Suppressor macrophage treated with lipopolysaccharide for 1 hour (primary cell): ENCODE measurements at places on chromosomes 7 and 10.

DNA sequence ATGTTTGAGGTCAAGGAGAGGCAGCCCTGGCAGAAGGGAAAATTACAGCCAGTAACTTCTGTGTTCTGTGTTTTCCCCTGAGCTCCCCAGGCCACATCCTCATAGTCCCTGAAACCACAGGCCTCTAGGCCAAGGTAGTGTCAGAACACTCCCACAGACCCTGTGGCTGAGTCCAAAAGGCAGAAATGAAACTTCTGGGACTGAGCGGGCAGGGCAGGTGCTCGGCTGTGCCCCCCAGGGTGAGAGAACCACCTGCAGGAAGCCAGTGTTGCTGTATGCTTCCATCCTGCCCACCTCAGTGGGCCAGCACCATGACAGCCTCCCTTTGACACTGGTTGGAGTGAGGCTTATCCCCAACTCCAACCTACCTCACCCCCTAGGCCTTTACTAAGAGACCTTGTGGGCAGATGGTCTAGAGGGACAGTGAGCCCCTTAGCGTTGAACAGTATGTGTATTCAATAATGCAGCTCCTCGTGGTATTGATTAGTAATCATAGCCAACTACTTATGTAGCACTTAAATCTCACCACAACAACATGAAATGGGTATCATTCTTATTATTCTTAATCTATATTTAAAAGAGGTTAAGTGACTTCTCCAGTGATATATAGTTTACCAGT, 30.3 kb downstream of the PIK3CG start:
- DNase-seq, result peak; percentile 71

DNA sequence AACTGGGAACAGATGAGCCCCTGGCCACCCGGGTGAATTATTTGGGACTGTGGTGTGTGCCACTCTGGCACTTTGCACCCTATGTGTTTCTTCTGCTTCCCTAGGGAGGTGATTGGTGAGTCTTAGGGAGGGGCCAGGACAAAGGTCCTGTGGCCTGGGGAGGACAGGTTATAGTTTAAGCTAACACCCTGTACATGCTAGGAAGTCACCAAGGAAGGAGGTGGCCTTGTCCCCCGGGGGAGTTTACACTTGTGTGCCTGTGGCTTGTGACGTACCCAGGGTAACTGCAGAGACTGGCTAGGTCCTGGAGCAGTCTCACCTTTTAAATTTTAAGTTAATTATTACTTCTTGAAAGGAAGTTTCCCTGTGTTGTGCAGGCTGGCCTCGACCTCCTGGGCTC, 196.2 kb downstream of the BAMBI start:
- no peak for DNase-seq

DNA sequence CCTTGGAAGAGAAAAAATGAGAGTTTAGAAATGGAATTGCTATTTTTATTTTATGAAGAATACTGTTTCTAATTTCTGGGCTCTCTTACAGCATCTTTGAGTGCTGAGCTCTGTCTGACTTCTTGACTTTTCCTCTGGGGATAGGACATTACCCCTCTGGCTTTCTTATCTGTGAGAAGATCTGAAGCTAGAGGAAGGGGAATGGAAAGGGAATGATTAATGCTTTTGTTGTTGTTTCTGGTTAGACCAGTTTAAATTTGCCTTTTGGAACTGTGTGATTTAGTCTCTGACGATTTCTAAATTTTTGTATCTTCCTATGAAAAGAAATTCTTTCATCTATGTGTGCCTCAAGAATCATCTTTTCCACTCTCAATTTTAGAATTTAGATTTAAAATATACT, 811.4 kb downstream of the REEP3 start:
- DNase-seq, result no peak

GRCh38 chr10:33247221-33247922, 87.1 kb downstream of the NRP1 start:
- DNase-seq, result peak; percentile 42

DNA sequence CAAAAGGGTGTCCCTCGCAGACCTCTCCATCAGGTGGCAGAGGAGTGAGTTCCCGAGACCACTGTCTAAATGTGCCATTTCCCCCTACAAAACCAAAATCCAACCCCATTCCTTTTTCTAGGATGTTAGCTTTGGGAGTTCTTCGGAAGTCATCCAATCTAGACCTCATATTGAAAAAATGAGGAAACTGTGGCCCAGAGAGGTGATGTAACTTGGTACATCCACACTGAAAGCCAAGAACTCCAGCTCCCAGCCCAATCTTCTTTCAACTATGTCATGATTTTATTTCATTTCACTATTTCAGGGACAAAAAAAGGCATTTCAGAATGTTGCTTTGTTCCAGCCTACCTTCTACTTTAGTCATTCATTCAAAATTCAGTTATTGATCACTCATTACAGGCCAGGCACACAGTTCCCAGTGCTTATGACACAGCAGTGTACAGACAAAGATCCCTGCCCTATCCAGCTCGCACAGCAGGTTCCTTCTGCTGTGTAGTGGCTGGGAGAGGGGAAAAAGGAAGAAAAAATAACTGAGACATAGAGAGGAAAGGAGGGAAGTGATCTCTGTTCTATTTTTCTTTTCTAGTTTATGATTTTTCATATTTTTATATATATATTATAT, 35.8 kb downstream of the SCRN1 start:
- DNase-seq, result peak; percentile 46

GRCh38 chr7:20352573-20353306, 22.0 kb downstream of the ITGB8 start:
- peak; percentile 89 for DNase-seq

- no peak for DNase-seq
Measured at GRCh38 chr10:36393801-36394200, 731.6 kb upstream of the ANKRD30A start.

GRCh38 chr10:25555865-25556264, 378.2 kb upstream of the MYO3A start:
- DNase-seq, result no peak

- DNase-seq, result peak; percentile 94
Measured at GRCh38 chr10:78255796-78256638, 222.4 kb downstream of the RPS24 start.

DNA sequence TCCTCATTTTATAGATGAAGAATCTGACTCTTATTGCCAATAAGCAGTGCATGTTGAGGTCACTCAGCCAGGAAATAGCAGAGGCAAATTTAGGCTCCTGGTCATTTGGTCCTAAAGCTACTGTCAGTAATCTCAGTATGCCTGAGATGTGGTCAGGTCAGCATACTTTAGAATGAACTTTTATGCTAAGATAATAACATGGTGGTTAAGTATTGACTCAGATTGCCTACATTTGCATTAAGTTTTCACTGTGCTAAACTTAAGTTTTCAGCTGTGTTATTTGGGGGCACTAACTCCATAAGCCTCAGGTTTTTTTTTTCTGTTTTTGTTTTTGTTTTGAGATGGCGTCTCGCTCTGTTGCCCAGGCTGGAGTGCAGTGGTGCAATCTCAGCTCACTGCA, 35.9 kb upstream of the CCSER2 start:
- no peak for DNase-seq

DNA sequence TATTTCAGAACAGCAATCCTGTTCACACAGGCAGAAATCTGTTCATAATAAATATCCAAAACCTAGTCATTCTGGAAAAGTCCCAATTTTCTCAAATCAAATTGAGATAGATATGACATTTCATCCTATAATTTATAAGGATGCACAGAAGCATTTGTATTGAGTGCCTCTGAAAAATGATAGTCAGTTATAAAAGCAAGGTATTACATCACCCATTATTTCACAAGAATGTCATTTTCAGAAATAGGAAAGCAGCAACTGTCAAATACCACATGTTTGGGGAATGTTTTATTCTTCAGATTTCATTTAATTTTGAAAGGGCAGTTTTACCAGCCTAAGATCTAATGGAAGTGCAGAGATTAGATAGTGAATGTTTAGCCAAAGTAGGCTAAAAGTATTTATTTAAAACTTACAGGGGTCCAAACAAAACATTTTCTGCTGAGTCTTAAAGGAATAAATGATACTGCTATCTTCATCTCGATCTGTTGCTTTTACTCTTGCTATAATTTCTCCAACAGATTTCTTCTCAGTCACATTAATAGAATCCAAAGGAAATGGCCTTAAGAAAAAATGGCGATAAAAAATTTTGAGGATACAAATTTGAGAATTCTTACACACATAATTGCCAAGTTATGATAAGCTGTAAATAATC, 185.8 kb downstream of the HGF start:
- DNase-seq, result peak; percentile 60

GRCh38 chr10:92203919-92204623, 86.8 kb downstream of the CPEB3 start:
- DNase-seq, result no peak

- DNase-seq, result no peak
Measured at GRCh38 chr7:45975367-45975766, 54.3 kb upstream of the IGFBP3 start.

DNA sequence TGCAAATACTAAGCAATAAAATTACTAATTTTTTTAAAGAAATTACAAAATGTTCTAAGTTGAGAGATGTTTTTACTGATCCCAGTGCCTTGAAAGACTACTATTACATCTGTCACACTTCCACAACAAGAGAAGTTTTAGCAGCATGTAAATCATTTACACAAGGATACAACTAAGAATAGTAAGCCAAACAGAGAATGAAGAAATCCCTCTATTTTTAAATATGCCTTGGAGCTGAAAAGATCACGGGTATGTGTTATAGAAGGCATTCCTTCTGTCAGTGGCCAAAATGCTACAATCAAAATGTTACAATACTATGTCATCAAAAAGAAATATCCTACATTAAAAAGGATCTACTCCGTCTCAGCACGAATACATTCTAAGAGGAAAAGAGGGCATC, 52.6 kb downstream of the LARP4B start:
- no peak for DNase-seq

- DNase-seq, result no peak
Measured at GRCh38 chr7:23941551-23941950, 231.5 kb downstream of the STK31 start.

DNA sequence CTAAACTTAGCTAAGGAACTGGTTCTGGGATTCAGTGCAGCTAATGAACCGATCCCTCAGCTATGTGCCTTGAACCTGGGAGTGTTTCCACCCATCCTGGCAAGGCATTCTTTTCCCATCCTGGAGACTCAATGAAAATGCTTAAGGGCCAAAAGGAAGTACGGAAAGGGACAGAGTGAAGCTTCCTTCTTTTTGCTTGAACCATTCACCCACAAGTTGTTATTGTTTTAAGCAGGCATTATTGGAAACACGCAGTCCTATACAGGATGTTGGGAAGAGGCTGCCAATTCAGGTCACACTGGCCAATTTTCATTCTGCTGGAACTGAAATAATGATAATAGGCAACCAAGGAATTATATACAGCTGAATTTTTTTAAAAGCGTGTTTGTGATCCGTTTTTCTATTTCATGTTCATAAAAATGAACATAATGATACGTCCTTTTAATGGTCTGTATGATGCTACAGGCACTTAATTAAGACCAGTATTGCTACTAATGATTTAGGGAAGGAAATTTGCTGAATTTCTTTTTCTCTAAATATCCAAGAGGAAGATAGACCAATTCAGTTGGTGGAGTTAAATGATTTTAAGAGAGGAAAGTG, 57.8 kb upstream of the FZD1 start:
- no peak for DNase-seq

- DNase-seq, result peak; percentile 15
Measured at GRCh38 chr10:50990568-50991455, 83.5 kb upstream of the PRKG1 start.

GRCh38 chr10:80131499-80131901, 1.0 kb upstream of the PLAC9 start:
- DNase-seq, result no peak

GRCh38 chr7:134729895-134730294, 49.5 kb upstream of the CALD1 start:
- no peak for DNase-seq

- no peak for DNase-seq
Measured at GRCh38 chr7:150341263-150342120, at the start of gene RARRES2. Gene RARRES2 (minus strand): TSS chr7:150341629. CDS start chr7:150340609, 1,020 bp downstream.

DNA sequence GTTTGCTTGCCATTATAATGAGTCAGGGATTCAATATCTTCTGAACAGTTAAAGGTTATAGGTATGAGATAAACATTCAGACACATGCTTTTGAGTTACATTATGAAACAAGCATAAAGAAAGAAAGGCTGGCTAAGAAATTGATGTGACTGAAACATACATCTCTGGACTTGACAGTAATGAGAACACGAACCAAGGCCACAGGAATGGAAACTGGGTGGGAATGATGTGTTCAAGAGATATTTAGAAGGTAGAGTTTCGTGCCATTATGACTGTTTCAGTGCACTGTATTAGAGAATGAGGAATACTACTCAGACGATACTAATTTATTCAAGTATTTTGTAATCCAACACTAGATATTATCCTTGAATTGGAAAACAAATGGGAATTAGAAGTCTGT, 332.1 kb upstream of the MAGI2 start:
- DNase-seq, result no peak

- no peak for DNase-seq
Measured at GRCh38 chr7:107312418-107312817, 143.6 kb downstream of the HBP1 start.

DNA sequence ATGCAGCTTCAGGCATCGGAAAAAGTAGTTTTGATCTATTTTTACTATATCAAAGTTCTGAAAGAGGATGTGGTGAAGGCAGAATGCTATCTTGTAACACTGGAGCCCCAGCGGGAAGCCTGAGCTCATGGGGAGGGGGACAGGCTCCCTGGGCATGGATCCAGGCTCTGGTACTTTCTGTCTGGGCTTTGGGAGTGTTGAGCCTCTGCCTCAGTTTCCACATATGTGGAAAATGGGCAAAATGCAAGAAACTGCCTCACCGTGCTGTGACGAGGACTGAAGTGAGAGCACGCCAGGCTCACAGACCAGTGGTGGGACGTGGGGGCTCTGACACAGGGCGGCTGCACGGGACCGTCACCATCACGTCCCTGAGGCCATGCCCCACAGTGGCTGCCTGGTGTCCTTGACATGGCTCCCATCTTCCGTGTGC, 182.9 kb upstream of the SHH start:
- DNase-seq, result no peak

DNA sequence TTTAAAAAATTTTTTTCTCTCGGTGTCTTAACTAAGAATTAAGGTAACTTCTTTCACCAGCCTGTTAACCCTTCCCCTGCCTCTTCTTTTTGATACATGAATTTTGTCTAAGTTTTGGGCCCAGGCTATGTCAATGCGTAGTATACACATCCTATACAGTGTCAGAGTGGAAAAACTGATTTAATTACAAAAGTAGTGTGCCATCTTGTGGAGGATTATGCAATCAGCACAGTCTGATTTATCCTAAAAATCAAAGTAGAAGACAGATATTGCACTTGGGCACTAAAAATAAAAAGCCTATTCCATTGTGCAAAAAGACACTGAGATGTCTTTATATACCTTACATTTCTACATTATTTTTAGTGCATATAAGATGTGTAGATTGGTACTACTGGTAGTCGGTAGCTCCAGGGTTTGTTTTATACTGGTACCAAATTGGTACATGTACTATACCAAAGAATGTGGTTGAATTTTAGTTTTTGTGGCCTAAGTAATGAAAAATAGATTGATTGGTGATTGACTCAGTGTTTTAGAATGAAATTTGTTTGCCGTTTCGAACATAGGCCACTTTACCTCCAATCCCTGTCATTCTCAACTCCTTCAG, 96.6 kb downstream of the MKLN1 start:
- peak; percentile 72 for DNase-seq
